GM13977 (cell line): ENCODE measurements at places on chromosomes 11 and 22.
A peak's percentile ranks its signal among the peaks of the same experiment; 100 is the strongest.

DNA sequence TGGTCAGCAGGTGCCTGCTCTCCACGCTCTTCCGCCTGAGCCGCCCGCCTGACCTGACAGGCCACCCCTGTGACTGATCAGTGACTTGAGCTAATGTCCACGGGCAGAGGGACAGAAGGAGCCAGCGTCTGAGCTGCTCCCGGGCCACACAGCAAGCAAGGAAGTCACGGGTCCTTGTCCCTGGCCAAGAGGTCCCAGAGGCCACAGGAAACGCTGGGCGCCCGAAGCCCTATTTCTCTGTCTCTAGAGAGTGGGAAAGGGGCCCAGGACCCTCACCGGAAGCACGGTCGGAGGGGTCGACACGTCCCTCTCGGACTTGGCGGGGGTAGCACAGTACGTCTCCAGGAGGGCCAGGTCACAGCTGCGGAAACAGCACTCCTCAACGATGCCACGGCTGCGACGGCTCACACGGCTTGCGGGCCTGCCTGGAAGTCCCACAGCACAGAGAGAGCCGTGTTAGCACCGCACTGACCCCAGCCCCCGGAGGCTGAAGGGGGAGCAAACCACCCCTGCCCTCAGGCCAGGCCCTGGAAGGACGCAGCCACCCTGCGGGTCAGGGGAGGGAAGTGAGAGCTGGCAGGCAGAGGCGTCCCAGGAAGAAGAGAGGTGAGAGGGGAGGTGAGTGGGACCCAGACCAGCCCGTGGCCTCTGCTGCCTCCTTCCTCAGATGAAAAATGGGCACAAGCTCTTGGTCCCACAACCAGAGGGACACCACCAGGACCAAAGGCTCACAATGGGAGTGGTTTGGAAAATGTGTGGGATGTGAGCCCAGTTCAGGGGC, 5.8 kb downstream of the IGF2 start:
- no peak for DNase-seq

DNA sequence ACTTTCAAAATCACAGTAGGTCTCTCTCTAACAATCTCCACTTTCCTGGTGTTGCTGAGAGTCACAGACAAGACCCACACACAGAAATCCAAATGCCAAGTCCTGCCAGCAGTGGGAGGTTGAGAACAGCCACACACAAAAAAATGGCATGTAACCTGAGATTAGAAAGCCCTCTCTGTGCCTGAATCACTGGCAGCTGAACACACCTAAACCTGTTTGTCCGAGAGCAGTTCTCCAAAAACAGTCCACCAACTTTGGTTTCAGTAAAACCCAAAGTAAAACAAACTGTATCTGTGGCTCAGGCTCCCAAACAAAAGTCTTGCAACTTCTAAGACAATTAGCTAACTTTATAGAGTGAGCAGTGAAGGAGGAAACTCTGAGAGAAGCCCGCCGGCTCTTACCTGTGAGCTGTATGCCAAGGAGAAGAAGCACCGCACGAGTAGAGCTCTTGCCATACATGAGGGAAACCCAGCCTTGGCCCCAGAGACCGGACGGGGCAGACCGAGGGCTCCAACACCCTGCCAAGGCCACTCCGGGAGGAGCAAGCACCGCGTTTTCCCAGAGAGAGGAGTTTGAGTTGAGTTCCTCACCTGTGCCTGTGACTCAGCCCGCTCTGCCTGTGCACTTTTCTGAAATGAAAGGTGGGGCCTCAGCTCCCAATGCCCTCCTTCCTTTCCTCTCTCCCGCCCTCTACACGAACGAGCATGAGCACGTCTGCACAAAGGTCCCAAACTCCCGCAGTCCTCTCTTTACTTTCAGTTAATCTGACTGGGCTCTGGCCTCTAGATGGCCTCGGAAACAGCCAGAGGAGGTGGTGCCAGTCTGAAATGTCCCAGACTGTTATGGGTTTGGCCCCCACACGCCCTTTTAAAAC, at the start of gene MPZL2:
Gene MPZL2, minus strand, starts transcription at position 603 of the 874 bp plus-strand sequence. Its CDS starts 144 bp downstream, at position 459.
- DNase-seq: no peak

GRCh38 chr11:110207123-110207522, 89.3 kb downstream of the RDX start:
- DNase-seq: no peak

- DNase-seq: no peak
Observed at GRCh38 chr11:117771197-117771596, 25.8 kb downstream of the DSCAML1 start.

- DNase-seq: no peak
Observed at GRCh38 chr22:41491374-41492100, 22.6 kb downstream of the ACO2 start.

- DNase-seq: peak; percentile 69
Observed at GRCh38 chr22:41940832-41941765, 5.9 kb downstream of the CENPM start.

- no peak for DNase-seq
Observed at GRCh38 chr22:39577366-39577765, 6.8 kb downstream of the CACNA1I start.

DNA sequence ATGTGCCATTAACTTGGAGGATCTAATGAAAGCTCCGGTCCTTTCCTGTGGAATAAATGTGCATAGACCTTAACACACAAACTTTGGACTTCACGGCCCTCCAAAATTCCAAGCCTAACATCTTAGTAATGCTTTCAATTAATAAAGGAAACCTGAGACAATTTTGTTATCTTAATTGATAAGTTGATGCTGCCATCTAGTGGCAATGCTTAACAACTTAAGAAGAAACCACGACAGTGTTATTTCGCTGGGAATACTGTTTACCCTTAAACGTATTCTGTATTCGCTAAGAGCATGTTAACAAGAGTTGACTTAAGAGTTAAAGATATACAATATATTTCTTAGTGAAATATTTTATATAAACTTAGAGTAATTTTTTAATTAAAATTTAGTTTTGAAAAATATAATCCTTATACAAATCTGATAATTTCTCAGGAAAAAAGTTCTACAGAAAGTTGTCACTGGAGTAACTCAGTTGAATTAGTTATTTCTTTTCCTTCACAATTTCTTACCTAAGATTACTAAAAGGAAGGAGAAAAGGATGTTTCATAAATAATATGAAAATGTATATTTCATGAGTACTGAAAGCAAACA, 35.0 kb upstream of the OR9G4 start:
- peak; percentile 11 for DNase-seq

DNA sequence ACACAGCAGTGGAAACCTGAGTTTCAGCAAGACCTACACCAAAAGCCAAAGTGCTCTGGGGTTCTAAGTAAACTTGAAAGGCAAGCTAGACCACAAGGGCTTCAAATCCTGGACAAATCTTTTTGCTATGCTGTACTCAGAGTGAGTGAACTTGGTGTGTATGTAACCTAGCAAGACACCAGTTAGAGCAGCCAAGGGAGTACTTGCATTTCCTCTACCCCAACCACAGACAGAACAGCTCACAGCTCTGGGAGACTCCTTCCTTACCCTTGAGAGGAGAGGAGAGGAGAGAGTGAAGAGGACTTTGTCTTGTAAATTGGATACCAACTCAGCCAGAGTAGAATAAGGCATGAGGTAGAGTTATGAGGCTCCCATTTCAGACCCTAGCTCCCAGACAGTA, 71.4 kb downstream of the CTSC start:
- no peak for DNase-seq

DNA sequence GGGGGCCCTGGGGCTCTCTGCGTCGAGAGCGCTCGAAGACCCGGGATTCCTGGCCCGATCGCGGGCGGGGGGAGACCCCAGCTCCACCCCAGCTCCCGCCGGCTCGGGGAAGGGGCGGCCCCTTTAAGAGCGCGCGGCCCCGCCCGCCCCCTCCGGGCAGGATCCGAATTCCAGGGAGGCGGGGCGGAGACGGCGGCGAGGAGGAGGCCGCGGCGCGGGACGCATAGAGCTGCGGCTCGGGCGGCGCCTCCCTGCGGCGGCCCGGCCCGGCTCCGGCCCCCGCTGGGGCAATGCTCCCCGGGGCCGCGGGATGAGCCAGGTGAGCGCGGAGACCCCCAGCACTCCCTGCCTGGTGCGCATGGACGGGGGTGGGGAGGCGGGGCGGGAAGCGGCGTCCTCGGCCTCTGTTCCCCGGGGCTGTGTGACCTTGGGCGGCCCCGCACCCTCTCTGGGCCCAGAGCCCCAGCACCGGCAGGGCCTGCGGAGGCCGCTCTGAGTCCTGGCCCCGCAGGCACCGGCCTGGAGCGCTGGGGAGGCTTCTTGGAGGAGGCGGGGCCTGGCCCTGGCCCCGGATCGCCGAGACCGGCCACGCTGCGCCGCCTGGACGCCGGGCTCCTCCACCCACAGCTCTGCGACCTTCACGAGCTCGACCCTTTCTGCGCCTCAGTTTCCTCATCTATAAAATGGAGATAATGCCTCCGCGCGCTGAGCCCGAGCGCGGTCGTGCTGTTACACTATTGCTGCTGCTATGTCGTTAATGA, 565 bp downstream of the GAS2L1 start:
- peak; percentile 63 for DNase-seq

DNA sequence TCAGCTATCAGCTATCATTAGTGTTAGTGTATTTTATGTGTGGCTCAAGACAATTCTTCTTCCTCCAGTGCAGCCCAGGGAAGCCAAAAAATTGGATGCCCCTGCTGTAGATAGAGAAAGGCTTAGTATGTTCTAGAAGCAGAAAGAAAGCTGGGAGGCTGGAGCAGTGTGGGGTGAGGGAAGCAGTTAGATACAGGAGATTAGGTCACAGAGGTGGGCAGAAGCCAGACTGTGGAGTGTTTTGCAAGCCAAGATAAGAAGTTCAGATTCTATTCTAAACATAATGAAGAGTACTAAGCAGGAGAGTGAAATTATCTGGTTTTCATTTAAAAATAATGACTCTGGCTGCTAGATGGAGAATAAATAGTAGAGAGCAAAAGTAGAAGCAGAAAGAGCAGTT, 381.7 kb downstream of the DCDC1 start:
- no peak for DNase-seq

DNA sequence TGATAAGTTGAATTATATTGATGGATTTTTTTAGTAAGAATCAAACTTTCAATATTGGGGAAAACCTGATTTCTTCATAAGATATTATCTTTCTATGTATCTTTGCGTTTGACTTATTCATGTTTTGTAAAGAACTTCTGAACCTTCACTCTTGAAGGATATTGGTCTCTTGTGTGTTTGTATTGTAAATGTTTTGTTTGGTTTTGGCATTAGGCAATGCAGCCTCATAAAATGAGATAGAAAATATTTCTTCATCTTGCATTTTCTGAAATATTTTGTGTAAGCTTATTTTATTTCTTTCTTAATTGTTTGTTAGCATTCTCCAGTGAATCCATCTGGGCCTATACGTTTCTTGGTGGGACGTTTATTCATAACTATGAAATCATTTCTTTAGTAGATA, 271.9 kb downstream of the RAB38 start:
- DNase-seq: no peak

DNA sequence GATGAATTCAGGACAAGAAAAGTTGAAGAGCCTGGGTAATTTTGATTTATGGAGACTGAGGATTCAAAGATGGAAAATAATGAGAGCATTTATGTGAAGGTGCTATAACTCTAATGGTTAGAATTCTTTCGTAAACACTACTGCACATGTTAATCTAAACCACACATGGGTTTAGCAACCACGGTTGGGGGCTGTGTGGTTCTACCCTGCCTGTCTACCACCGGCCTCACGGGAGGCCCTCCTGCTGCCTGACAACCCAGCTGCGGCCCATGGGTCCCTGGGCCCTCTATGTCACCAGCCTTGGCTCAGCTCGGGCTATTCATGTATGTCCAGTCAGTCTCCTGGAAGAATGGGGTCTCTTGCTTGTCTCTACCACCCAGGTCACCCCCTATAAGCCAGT, 68.5 kb upstream of the ARFGAP3 start:
- DNase-seq: no peak

GRCh38 chr11:68115285-68115684, 5.9 kb downstream of the CHKA start:
- no peak for DNase-seq

- no peak for DNase-seq
Observed at GRCh38 chr11:45414088-45414487, 127.9 kb upstream of the SYT13 start.

- no peak for DNase-seq
Observed at GRCh38 chr11:8228231-8228630, 35.4 kb downstream of the LMO1 start.

- DNase-seq: peak; percentile 34
Observed at GRCh38 chr11:56841210-56841810, 92.8 kb upstream of the OR9G4 start.

- no peak for DNase-seq
Observed at GRCh38 chr11:115266066-115266639, 238.1 kb downstream of the CADM1 start.

DNA sequence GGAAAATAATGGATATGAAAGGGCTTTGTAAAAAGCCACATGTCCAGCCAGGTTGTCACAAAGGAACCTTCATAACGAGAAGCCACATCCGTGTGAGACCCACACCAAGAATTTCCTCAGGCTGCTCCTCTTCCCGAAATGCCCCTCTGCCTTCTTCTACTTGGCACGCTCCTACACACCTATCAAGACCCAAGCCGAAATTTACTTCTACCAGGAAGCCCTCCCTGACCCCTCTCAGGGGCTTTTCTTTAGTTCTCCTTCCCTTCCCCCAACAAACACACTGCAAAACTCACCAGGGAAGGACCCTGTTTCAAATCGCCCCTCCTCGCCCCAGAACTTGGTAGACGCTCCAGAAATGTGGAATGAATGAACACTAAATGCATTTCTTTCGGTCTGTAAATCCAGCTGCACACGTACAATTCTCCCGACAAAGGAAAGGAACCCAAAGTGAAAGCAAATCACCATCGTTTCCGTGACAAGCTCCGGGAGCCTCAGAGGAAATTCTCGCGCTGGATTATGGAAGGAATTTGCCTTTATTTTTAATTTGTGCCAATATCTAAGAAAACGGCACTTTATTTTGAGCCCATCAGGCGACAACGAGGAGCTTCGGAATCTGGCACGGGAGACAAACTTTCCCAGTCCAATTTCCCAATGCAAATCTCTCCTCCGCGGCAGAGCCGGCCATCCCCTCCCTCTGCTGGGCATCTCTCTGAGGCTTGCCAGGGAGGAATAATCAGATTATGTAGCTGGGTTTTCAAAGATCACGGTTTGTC, 13.2 kb upstream of the SHISAL1 start:
- DNase-seq: no peak
